Adrenal gland (tissue), 19 donors: ENCODE measurements at places on chromosomes 7 and 10.

GRCh38 chr10:124470544-124471434 lies 9.2 kb downstream of the LHPP start:
- DNase-seq, result no peak

DNA sequence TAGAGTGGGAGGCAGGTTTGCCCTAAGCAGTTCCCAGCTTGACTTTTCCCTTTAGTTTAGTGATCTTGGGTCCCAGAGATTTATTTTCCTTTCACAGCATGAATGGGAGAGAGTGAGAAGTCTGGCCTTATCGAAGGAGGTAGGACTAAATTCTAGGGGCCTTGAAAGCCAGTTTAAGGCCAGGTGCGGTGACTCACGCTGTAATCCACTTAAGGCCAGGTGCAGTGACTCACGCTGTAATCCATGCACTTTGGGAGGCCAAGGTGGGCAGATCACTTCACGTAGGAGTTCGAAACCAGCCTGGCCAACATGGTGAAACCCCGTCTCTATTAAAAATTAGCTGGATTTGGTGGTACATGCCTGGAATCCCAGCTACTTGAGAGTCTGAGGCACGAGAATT lies 392.2 kb downstream of the ACTR3B start:
- DNase-seq, result no peak

DNA sequence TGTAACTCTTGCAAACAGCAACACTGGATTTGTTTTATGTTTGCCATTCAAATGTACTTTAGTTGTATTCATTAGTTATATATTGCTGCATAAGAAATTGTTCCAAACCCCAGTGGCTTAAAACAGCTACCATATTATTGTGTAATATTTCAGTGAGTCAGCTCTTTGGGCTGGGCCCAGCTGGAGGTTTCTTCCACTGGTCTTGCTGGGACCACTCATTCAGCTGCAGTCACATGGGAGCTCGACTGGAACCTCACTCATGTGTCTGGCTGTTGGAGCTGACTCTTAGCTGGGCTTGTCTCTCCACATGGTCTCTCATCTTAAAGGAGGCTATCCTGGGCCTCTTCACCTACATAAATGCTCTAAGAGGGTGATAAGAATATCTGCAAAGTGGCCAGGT lies 23.2 kb upstream of the PIP4K2A start:
- DNase-seq, result no peak

DNA sequence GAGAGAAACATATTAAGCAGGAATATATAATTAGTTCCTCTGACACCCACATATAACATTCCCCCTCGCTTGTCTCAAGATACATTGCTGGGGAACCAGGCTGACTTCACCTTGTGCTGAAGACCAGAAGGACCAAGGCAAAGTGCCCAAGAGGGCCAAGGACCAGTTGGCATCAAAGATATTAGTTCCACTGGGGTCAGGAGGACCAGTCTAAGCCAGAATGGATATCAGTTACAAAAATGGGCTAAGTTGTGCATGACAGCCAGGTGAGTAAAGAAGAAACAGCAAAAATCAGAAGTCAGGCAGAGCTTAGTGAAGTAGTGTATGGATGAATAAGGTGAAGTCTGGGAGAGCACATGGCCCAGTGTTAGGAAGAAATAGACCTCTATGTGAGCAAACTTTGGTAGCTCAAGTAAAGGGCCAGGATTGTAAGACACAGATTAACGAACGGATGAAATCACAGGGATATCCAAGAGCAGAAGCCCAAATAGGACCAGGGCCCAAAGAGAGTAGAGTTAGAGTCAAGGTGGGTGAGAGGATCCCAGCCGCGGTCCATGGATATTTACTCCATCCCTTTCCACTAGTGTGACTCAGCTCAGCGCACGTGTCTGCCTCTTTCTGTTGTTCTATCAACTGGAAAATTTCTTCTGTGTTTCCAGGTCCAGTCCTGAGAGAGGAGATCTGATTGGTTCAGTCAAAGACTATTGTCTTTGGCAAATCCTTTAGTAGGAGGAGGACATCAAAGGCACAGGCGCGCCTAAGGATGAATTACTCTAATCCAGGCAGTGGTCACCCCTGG lies 5.0 kb downstream of the CALD1 start:
- DNase-seq, result no peak

DNA sequence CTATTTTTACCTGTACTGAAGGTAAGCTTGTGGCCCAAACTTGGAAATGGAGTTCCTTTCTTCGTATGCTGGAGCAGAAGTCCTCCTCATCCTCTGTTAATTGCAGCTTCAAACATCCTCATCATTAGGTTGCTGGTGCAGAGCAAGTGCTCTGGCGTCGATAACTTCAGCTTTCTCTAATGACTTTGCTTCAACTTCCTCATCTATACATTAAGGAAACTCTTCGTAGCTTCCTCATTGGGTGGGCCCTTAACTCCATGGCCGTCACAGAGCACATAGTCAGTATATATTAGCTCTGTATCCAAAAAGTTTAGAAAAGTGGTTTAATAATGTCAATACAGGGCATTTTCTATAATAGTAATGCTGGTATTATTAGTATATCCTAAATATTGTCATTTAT lies 447.7 kb downstream of the SUGCT start:
- DNase-seq, result no peak

DNA sequence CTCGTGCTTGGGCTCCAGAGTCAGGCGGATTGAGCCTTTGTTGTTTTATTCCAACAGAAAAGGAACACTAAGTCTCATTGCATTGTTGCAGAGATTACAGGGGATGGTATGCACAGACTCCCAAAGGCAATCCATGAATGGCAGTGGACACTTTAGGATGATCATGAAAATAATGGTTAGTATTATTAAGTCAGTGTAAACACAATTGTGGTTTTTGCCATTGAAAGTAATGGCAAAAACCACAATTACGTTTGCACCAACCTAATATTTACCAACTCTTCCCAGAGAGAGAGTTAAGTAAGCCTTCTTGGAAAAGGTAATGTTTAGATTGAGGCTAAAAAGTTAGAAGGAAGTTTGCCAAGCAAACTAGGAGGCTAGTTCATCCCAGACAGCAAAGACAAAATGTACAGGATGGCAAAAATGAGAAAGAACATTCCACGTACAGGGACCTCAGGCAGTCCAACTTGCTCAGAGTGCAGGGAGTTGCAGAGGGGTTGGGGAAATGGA lies 72.9 kb upstream of the AMPH start:
- DNase-seq, result no peak

- DNase-seq, result no peak
These were observed 53.8 kb downstream of the TMEM26 start for GRCh38 chr10:61399406-61399805.
